ENCODE measurements at places on chromosomes 7 and 10.

GRCh38 chr7:2000153-2000687 is 232.5 kb downstream of the MAD1L1 start:
- DNase-seq, result no peak

DNA sequence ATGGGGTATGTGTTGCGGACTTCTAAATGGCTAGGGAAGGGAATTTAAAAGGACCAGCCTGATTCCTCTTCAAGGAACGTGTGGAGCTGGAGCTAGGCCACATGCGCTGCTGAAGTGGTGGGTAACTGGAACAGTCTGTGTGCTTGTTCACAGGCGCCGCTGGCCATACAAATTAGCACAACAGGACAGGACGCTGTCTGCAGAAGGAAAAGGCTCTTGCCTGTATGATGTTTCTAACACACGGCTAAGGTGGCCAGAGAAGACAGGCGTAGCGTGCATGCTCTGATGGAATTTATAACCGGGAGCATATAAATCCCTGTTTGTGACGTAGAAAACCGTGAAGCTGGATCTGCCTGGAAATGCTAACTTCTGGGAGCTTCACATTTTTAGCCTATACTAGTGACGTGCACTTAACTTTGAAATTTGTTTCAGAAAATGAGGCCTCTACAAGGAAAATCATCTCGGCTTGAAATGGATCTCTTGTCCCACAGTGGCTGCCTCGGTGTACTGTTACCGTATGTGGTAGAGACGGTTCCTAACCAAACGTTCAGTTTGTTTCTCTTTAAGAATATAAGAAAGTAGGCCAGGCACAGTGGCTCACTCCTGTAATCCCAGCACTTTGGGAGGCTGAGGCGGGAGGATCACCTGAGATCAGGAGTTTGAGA is 569.4 kb downstream of the PTPRN2 start:
- DNase-seq, result no peak

- no peak for DNase-seq
Observed at GRCh38 chr10:22713853-22714478, 412 bp downstream of the PIP4K2A start.

DNA sequence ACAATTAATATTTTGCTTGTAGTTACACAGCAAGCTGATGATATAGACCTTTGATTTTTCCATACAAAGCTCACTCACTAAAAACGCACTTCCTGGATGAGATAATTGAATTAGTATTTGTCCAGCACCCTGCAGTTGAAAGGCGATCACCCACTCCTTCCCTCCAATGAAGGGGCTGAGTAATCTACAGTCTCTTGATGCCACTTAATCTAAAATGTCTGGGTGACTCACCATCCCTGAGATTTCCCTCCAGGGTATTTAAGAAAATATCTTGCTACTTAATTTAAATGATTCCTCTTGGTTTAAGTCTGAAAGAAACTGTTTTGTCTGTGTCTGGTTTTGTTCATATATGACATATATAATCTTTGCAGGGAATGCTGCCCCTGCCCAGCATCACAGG is 515.3 kb downstream of the GRID1 start:
- peak; percentile 59 for DNase-seq

GRCh38 chr7:157397036-157397720 is 60.4 kb downstream of the DNAJB6 start:
- no peak for DNase-seq

- no peak for DNase-seq
Observed at GRCh38 chr7:1233333-1234048, 819 bp downstream of the UNCX start.

DNA sequence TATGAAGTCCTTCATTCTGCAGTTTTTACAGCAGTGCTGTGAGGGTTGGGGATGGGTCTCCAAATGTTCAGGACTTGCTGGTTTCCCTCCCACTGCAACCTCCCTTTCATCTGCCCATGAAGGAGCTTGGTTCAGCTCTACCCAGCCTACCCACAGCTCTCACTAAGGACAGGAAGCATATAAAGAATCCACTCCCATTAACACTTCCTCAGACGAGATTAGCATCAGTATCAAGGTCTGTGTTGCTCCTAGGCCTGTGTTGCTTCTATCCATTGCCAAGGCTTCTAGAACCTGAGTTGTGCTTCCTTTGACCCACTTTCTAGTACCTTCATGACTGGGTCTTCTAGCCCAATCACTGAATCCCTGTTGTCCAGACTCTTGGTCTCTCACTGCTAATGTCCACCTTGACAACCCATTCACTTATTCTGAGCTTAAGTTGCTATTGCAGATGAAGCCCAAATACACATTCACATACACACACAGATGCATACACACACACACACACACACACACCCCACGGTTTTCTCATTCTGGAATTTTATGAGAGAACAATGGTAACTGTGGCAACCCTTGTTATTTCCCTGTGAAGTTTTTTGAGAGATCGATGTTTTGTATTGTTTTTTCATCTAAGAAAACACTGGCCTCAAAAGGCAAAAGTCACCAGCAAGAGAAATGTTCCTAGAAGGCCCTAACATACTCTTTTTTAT is 248.1 kb downstream of the MTERF1 start:
- no peak for DNase-seq

- no peak for DNase-seq
Observed at GRCh38 chr7:88146616-88147015, 73.2 kb downstream of the SRI start.

DNA sequence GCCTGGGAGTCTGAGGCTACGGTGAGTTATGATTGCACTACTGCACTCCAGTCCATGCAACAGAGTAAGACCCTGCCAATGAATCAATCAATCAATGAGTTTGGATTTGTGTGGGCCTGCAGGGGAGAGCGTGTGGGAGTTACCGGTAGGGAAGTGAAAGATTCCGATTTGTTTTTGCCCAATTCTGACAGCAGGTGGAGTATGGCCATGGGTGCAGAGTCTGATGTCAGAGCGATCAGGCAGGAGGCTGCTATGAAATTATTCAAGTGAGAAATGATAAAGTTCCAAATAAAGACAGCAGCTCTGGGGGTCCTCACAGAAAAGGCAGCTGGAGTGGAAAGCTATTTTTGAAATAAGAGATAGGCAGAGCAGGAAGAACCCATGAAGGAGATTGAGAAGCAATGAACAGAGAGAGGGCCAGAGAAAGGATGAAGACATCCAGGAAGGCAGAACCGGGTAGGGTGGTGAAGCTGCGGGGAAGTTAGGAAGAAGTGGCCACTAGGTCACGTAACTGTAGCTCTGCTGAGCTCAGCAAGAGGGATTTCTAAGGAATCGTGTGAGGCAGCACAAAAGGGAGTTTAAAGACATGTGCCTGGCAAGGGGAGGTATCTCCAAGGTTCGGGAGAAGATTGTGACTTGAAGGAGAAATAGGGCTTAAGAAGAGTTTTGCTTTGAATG is 93.7 kb upstream of the NMT2 start:
- DNase-seq, result no peak

- DNase-seq, result no peak
Observed at GRCh38 chr10:63710703-63711102, 189.5 kb downstream of the REEP3 start.

- DNase-seq, result no peak
Observed at GRCh38 chr7:17871815-17872533, 68.3 kb downstream of the SNX13 start.

DNA sequence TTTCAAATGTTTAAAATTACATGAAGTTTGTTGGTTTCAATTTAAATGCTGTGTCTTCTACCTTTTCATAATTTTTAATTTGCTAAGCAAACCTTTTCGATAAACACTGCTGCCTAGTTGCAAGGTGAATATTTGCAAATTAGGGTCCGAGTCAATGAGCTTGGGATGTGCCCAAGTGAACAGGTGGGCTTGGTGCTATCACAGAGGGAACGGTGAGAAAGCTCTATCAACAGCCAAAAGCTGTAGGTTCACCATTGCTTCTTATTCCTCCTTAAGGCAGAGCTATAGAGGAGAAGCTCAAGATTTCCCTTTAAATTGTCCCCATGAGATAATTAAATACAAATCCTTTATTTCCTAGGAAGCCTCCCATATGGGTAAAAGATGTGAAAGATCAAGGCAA is 245.3 kb upstream of the CELF2 start:
- DNase-seq, result no peak

DNA sequence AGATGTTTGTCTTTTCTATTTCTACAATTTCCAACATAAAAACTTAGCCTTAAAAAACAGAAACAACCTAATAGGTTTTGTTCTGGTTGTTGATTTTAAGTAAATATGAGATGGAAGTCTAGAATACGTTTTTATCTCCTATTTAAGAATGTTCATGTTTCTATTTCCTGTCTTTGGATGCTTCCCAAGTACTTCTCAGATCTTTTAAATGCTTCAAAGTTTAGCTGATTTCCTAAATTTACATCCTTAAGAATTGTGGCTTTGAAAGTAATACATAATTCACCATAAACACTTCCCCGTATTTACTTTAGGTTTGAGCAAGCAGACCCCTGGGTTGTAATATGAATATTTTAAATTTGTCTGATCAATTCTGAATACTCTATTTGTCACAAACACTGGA is 70.5 kb downstream of the RAPGEF5 start:
- DNase-seq, result no peak

DNA sequence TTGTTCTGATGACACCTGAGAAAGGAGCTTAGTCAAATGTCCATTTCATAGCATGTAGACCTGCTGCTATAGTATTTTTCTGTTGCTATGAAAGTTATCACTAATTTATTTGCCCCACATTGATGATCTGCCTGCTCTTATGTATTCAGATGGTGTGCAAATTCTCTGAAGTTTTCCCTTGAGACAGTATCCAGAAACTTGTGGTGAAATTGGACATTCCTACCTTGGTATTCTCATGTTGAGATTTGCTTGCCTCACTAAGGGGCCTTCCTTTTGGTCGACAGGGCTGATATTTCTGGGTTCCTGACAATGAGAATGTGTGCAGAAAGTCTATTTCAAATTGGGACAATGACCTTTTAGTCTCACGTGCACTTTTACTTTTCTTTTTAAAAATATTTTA is 253.2 kb upstream of the FZD8 start:
- no peak for DNase-seq

- DNase-seq, result no peak
Observed at GRCh38 chr7:18157233-18157632, 129.6 kb upstream of the PRPS1L1 start.

DNA sequence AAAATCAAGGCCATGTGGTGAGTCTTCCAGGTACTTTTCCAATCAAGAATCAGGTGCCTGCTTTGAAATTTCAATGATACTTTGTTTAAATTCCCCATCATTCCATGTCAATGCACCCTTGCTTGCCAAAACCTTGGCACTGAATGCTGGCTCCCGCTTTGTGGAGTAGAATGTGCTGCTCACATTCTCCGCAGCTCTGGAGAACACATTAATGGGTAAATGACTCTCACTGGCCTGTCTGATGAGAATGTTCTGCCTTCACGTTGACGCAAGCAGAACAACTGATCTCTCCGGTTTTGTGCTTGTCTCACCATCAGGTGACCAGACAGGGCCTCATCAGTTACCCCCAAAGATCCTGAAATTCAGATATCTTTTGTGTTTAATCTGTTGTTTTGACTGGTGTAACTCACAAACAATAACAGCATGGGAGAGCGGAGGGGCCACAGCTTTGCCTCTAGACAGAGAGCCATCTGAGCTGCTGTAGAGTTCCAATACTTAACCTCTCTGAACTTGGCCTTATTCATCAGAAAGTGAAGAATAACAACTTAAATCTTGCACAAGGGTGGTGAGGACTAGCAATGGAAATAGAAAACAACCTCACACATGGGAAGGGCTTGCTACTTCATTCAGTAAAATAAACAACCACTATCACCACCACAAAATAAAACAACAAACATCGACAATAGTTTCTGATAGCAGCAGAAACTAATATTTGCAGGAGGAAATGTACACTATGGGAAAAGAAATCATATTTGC is 276.9 kb upstream of the IGFBP3 start:
- no peak for DNase-seq

DNA sequence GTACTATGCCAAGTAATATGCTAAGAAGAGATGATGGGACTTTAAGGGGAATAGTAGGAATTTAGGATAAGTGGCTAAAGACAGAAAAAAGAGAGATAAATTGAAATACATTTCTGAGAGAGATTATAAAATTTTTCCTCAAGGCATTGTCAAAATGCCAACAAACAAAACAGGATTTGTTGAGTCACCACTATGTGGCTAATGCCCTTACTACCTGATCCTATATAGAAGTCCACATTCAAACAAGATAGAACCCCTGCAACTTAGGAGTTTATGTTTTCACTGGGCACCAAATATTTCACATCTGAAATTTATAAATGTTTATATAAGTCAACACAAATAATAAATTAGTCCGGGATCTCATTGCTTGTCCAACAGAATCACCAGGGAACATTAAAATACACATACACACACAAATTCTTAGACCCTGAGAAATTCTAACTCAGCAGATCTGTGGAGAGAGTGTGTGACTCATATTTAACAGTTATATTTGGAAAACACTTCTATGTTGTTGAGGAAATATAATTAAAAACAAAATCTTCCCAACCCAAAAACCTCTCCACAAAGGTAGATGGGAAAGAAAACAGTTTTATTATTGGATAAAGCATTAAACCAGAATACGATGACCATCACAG is 154.3 kb downstream of the PPP1R3A start:
- DNase-seq, result no peak

DNA sequence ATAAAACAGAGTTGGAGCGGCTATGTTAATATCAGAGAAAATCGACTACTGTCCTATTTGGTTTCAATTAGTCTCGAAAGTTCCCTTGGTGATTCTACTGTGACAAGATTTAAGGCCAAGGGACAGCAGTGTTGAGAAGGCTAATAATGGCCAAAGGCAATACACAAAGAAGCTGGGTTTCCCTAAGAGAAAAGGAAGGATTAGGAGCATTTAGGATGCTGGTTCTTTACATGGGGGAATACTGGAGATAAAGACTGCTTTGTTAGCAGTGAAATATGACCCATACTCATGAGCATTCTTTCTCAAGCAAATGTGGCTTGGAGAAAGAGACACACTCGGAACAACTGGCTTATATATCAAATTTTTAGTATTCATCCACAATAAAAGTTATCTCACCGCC is 32.2 kb downstream of the IQUB start:
- DNase-seq, result no peak

GRCh38 chr10:62856021-62856420 is 39.9 kb upstream of the EGR2 start:
- no peak for DNase-seq

GRCh38 chr7:24982917-24983316 is 2.9 kb upstream of the OSBPL3 start:
- no peak for DNase-seq

- DNase-seq, result no peak
Observed at GRCh38 chr10:119898577-119898976, 6.0 kb downstream of the SEC23IP start.

DNA sequence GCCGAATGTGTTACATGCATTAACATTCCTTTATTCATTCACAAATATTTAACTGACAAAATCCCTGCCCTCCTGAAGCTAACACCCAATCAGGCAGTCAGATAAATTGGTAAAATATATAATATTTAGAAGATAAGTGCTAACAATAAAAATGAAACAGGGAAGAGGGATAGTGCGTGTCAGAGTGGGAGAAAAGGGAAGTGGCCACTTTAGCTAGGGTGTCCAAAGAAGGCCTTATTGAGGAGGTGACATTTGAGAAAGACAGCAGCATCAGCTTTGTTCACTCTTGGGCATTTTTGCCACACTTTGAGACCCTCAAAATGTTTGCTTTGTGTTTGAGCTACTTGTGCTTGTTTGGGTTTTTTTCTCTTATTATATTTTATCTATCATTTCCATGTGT is 317.8 kb downstream of the SNX13 start:
- no peak for DNase-seq

All from T1000 (cell line).